ENCODE measurements at places on chromosomes 2 and 18. TPM values are rescaled to one million over a fixed set of nuclear protein-coding genes. Genes with fewer than 3 reads are reported as not detected.

DNA sequence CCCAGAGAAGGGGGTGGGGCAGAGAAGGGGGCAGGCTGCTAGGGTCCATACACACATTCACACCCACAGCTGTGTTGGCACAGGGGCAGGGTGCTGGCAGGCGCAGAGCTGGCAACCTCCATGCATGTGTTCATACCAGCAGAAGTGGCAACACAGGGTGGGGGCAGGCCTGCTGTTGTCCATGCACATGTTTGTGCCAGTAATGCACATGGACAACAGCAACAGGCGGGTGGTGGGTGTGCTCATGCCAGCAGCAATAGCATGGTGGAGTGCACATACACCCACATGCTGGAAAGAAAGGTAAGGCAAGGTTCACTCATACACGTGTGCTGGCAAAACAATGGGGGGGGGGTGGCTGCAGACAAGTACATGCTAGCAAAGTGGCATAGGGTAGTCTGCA is 54.7 kb downstream of the FBXO15 start:
- no peak overlapping the region for H3K4me3 ChIP-seq
- peaks cover 5% of the 10 kb centered on the region for H3K36me3 ChIP-seq

DNA sequence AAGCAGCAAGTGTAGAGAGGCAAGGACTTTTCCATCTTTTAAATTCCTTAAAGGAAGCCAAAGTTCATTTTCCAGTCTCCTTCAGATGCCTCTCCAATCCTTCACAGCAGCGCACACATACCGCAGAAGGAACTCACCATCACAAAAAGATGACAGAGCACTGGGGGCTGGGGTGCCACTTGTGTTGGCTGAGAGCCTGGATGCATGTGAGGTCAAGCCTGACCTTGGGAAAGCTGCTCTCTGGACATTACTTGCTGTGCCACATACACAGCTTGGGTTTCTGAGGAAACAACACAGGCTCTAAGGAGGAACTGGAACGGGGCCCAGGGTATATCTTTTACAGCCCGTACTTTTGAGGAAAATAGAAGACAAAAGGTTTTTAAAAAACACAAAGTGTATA is 364.3 kb upstream of the MEX3C start:
- no peak overlapping the region for H3K4me3 ChIP-seq
- no peaks in the 10 kb centered on the region for H3K4me1 ChIP-seq
- no peak for DNase-seq
- H3K27ac ChIP-seq = no peak overlapping the region
- no peaks in the 10 kb centered on the region for H3K27me3 ChIP-seq
- no peaks in the 10 kb centered on the region for H3K36me3 ChIP-seq

DNA sequence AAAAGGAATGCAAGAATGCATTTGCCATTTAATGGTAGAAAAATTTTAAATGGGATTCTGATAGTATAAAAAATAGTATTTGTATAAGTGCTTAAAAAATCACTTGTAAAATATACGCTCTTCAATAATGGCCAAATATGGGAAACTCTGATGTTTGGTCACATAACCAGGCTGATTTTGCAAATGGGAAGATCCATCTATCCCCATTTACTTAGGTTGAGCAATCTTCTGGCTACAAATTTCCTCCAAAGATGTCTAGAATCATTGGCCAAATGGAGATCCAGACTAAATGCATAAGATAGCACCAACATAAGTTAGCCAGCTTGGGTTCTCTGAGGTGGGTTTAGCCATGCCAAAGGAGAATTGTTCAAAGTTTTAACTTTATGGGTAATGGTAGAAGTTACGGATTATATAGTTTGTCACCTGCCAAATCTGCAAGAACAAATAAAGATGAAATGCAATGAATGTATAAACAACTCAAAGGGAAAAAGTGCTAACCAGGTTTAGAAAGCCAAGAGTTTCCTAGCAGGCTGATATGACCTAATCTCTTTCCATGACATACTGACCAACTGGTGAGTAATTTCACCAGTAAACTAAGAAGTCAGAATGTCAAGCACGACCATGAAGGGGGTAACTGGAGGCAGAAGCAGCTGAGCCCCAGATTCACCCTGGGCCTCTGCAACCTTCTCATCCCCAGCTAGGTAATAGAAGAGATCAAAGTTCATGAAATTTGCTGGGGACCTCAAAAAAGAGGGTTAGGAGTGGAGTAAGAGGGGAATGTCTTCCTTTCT is 10.0 kb downstream of the RHOB start:
- no peak for DNase-seq
- H3K4me3 ChIP-seq = no peak overlapping the region
- no peaks in the 10 kb centered on the region for H3K36me3 ChIP-seq
- no peak overlapping the region for H3K27ac ChIP-seq
- H3K4me1 ChIP-seq = no peaks in the 10 kb centered on the region

DNA sequence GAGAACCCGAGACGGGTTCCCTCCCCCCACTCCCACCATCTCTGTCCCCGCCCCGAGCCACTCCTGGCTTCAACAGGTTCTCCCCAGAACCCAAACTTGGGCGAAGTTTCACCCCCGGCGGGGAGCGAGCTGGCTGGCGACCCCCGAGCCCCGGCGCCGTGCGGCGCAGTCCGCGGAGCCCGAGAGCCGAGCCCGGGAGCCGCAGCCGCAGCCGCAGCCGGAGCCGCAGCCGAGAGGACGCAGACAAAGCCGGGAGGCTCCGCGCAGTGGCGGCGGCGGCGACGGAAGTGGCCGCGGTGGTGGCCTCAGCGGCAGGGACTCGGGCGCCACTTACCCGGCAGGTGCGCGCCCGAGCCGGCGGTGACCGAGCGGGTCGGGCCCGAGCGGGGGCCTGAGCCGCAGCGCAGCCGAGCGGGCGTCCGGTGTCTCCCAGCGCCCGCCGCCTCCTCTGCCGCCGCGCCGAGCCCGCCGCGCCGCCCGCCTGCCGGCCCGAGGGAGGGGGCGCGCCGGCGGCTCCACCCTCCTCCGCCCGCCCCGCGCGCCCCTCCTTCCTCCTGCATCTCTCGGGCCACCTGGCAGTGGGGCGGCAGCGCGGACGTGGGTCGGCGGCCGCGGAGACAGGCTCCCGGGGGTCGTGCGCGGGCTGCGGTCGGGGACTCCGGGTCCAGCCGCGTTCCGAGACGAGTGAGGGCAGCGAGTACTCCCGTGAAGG is at the start of gene ECEL1:
Gene ECEL1, minus strand, starts transcription at position 450 of the 712 bp plus-strand sequence. CDS start 1,181 bp downstream, outside the sequence.
- peak within 1 kb of the TSS; percentile 55 for H3K4me3 ChIP-seq
- H3K27ac ChIP-seq = no peak within 1 kb of the TSS

- no peak overlapping the region for H3K27ac ChIP-seq
- H3K36me3 ChIP-seq = no peaks in the 10 kb centered on the region
- H3K4me1 ChIP-seq = no peaks in the 10 kb centered on the region
- H3K4me3 ChIP-seq = no peak overlapping the region
- no peaks in the 10 kb centered on the region for H3K27me3 ChIP-seq
These were observed 367.8 kb downstream of the LRRTM1 start for GRCh38 chr2:79936715-79937114.

Gene NDUFAF7
- 108 TPM for total RNA-seq

Gene POTEC
- total RNA-seq = not detected
